ENCODE measurements at places on chromosomes 7 and 10.

- no peak for DNase-seq
Observed at GRCh38 chr10:25047088-25047487, 30.7 kb downstream of the THNSL1 start.

- no peak for DNase-seq
Observed at GRCh38 chr7:27576360-27576944, 86.2 kb downstream of the HIBADH start.

DNA sequence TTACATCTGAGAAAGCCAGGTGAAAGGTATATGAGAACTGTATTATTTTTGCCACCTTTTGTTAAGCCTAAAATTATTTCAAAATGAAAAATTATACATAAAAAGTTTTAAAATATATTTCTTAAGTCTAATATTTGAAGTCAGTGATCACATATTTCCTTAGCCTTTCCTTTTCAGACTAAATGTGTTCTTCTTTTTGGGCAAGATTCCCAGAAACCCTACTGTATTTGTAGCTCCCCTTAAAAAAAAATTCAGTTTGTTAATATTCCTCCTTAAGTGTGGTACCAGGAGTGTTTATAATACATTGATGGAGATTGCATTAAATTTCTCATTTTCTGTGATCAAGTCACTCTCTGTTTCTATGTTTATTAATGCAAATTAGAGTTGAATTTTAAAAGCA is 22.8 kb downstream of the DNAJC1 start:
- DNase-seq = no peak

- DNase-seq = no peak
Observed at GRCh38 chr10:33248638-33249037, 85.8 kb downstream of the NRP1 start.

DNA sequence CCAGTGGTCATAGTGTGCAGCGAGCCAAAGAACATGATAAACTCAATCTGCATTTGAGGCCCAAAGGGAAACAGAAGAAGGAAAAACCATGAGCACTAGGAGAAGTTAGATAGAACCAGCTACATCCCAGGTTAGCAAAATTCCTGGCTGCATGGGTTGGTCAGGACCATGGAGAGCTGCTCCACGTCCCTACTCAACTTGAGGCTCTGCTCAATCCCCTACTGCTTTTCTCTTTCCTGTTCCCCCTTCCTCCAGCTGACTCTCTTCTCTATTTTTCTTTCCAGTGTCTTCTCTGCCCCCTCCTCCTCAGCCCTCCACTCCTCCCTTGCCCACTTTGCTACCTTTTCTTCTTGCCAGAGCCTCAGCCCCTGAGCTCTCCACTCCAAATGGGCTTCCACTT is 21.9 kb upstream of the VSIR start:
- DNase-seq = no peak

GRCh38 chr7:10889266-10889898 is 84.3 kb upstream of the PHF14 start:
- no peak for DNase-seq

DNA sequence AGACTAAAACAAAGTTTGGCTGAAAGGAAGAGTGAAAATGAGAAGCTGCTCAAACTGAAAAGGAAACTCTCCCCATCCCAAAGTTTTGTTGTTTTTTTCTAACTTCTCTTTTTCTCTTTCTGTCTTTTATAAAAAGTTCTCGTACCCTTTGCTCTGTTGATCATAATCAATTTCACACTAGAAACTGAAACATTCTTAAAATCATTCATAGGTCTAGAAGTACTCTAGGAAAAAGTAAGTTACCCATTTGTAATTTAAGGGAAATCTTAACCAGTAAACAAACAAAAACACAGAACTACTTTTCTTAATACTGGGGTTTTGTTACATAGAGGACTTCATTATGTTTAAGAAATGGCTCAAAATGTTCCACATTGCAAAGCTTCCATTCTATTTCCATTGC is 339.8 kb downstream of the SEMA3D start:
- no peak for DNase-seq

GRCh38 chr10:131949041-131949862 is 32.5 kb downstream of the BNIP3 start:
- DNase-seq = no peak

DNA sequence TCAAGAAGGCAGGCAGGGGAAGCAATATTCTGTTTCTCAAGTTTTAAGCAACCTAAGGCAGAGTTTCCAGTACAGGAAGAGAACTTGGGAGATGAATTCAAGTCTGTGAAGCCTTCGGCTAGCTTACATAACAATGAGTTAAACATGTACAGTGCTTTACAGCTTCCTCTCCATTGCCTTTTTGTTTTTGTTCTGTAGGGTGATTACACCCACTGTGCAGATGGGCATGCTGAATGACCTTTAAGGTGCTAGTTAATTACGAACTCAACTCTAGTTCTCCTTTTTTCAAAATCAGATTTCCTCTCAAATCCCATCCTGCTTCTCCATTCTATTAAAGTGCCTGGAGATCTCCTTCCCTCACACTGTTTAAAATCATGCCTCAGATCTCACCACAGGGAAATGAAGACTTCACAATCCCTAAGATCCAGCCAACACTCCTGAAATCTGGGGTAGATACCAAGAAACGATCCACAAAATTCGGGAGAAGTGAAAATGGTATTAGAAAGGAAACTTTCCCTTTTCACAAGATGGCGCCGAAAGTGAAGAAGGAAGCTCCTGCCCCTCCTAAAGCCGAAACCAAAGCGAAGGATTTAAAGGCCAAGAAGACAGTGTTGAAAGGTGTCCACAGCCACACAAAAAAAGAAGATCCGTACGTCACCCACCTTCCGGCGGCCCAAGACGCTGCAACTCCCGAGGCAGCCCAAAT is 16.8 kb upstream of the MSMB start:
- no peak for DNase-seq

- no peak for DNase-seq
Observed at GRCh38 chr10:5932345-5932744, 42.3 kb downstream of the FBH1 start.

DNA sequence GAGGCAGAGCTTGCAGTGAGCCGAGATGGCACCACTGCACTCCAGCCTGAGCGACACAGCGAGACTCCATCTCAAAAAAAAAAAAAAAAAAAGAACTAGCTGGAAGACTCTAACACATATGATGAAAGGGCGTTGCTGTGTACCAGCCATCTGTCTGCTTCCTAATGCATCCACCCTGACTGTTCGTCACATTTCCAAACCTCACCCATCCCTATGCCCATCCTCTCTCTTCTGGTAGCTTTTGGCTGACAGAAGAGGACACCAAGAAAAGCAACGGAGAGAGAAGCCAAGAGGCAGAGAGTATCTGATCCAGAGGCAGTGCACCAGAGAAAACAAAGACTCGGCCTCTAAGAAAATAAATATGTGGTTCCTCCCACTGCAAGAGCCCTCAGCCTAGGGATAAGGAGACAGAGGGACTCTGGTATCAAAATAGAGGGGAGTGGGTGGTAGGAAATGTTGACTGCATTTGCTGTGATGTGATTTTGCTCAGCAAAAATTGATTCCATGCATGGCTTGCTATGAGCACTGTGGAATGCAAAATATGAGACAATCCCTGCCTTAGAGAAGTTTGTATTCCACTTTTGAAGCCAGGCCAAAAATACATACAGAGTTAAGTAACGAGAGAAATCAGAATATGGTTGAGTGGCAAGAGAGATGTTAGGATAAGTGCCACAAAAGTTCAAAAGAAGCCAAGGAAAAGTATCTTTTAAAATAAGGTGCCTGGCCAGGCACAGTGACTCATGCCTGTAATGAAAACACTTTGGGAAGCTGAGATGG is 100.8 kb upstream of the STK17A start:
- DNase-seq = no peak

GRCh38 chr10:35650894-35651293 is 8.8 kb upstream of the FZD8 start:
- DNase-seq = no peak

- no peak for DNase-seq
Observed at GRCh38 chr7:98472521-98472954, 71.6 kb upstream of the BAIAP2L1 start.

DNA sequence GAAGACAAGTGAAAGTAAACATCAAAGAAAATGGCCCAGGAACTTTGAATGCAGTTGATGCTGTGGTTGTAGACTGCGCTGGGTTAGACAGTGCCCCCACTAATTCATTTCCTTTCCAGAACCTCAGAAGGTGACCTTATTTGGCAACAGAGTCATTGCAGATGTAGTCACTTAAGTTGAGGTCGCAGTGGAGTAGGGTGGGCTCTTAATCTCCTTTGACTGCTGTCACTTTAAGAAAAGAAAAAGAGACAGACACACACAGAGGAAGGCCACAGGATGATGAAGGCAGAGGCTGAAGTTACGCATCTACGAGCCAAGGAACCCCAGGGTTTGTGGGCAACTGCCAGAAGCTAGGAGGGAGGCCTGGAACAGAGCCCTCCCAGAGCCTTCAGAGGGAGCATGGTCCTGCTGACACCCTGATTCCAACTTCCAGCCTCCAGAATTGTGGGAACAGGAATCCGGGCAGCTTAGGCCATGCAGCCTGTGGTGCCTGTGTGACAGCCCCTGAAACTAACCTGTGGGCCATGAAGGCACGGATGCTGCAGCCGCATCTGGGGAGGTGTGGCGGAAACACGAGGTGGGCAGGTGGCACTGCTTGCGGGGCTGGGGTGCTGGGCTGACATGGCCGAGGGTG is 107.6 kb downstream of the PRKAG2 start:
- no peak for DNase-seq

DNA sequence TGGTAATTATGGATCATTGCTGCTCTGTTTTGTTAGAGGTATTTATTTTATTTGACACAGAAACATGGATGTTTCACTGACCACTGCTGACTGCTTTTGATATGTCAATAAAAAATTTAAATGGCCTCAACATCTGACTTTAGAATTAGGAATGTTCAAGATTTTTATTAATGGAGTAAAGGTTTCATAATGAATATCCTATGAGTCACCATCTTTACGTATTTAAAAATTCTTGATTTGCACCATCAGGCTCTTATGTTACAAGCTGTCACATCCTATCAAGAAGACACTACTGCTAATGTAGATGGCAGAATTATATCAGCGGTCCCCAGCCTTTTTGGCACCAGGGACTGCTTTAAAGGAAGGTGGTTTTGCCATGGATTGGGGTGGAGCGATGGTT is 578.7 kb upstream of the NRP1 start:
- no peak for DNase-seq

DNA sequence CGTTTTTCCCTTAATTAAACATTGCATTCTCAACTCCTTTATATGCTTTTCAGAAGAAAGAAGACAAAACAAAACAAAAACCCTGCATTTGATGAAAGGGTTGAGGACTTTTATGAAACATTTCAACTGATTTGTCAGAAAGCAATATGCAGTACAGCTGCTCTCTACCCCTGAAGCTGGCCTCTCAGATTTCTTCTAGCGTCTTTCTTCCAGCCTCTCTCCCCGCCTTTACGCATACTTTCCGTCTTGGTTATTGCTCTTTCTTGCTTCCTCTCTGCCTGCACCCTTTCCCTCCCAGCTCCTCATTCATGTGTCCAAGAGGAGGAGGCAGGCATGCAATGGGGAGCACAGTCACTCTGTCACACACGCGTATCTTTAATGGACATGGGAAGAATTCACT is 91.0 kb upstream of the COL1A2 start:
- DNase-seq = peak; percentile 65

DNA sequence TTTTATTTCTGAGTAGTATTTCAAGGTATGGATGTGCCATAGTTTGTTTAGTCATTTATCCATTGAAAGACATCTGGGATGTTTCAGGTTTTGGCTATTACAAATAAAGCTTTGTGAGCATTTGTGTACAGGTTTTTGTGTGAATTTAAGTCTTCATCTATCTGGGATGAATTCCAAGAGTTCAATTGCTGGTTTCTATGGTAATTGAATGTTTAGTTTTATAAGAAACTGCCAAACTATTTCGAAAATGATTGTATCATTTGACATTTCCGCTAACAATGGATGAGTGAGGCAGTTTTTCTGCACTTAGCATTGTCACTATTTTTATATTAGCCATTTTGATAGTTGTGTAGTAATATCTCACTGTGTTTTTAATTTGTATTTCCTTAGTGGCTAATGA is 99.4 kb downstream of the WDFY4 start:
- DNase-seq = no peak

GRCh38 chr10:58453105-58453504 is 59.6 kb upstream of the BICC1 start:
- DNase-seq = no peak

Data from GM04503 (cell line).